Stimulated activated CD8-positive, alpha-beta memory T cell treated with anti-CD3 and anti-CD28 coated beads, Interleukin-12 subunit alpha, Interleukin-12 subunit beta, amount 100 ng/mL, for 4 hours (primary cell): ENCODE measurements at places on chromosomes 1 and 21.

DNA sequence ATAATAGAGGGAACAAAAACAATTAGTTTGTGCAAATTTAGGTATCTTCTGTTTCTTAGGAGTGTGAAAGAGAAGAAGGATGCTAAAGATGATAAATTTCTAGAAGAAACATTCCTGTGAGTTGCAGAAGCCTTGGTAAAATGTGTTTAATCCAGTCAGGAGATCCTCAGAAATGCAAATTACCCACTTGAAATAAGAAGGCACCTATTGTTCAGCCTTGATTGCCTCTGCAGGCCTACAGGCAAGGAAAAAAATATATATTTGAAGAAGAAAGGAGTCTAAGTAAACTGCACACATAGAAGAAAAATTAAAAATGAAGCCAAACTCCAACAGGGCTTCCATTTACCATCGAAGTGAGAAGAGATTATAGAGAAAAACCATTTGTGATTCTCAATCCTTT, 51.0 kb upstream of the LHX8 start:
- no peak for DNase-seq

- DNase-seq, result peak; percentile 34
Measured at GRCh38 chr1:40980453-40981121, 1.1 kb downstream of the CTPS1 start.

DNA sequence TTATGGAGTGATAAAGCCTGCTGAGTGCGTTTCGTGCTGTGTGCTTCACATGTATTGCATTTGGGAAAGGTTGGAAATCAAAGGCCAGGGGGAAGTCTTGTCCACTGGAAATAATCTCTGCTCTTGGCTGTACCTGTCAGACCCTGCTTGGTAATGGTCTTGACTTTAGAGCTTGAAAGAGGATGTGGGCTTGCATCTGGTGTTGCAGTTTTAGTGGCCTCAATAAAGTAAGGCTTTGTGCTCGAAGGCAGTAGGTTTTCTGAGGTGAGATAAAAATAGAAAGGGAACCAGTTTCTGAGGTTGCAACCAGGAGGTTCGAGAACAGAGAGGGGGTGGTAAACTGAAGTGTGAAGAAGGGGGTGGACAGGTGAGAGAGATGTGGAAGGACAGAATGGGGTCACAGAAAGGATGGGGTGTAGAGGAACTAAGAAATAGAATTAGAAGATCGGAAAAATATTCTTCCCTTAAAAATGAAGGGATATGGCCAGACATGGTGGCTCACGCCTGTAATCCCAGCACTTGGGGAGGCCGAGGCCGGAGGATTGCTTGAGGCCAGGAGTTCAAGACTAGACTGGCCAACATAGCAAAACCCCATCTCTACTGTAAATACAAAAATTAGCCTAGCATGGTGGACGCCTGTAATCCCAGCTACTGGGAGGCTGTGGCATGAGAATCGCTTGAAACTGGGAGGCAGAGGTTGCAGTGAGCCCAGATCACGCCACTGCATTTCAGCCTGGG, 1.5 kb downstream of the S100PBP start:
- no peak for DNase-seq

DNA sequence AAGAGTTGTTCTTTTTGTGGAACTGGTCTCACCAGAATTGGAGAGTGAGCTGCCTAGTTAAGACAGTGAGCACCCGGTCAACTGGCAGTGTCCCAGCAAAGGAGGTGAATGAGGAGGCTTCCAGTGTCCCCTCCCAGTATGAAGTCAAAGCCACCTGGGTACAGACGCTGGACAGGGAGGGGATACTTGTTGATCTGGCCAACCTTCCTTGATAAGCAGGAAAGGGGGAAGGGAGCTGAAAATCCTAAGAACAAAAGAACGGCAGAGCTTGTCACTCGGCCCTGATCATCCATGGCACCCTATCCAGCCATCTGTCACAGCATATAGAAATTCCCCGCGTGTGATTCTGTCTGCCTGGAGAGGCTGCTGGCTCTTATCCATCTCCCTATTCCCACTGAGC, 91.5 kb downstream of the SSBP3 start:
- no peak for DNase-seq

GRCh38 chr1:221283532-221283931, 404.3 kb downstream of the HLX start:
- no peak for DNase-seq
